NCI-H187 (cell line): ENCODE measurements at places on chromosomes 6 and 20.

GRCh38 chr20:19428324-19428723 is 215.9 kb downstream of the SLC24A3 start:
- DNase-seq, result no peak

DNA sequence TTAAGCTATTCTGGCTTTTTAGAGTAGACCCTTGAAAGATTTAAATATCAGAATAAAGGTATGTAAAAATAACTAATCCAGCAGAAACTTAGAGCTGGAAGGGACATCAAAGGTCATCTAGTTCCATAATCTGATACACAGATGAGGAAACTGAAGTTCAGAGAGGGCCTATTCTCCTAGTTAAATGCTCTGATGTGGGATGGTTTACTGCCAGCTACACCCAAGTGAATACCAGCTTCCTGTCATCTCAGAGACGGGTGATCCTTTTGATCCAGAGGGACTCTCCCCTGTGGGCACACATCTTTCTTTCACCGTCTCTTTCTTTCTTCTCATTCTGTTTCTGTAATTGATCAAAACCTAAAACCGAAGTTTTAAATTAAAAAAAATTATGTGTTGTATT is 94.1 kb downstream of the MAN1A1 start:
- no peak for DNase-seq

- no peak for DNase-seq
These were observed 33.4 kb upstream of the SCRT2 start for GRCh38 chr20:708956-709355.

DNA sequence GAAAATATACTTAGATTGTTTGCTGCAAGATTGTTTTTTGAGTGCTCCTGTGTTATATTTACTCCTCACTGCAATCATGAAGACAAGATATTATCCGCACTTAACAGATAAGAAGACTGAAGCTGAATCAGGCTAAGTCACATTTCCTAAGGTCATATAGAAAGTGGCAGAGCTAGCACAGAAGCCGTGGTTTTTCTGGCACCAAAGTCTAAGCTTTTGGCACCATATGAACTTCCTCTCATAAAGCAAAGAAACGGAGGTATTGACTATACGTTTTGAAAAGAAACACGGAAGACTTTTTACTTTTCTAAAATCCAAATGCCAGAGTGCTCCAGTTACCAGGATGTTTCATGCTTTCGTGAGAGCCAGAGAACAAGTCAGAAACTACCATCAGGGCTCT is 9.3 kb upstream of the DTD1 start:
- no peak for DNase-seq

- no peak for DNase-seq
These were observed 152.9 kb downstream of the RNASET2 start for GRCh38 chr6:166803471-166803870.
